Activated CD4-positive, alpha-beta T cell treated with anti-CD3 and anti-CD28 coated beads for 1 hour (primary cell): ENCODE measurements at places on chromosomes 16 and 17.

- no peak for DNase-seq
Observed at GRCh38 chr17:71633391-71633849, 487.4 kb upstream of the SOX9 start.

GRCh38 chr17:42333053-42333452 lies 44.8 kb downstream of the STAT5A start:
- no peak for DNase-seq

GRCh38 chr17:49260817-49261291 lies 30.3 kb upstream of the PHOSPHO1 start:
- DNase-seq = no peak

GRCh38 chr16:28108590-28109247 lies 45.2 kb upstream of the GSG1L start:
- no peak for DNase-seq
